ENCODE measurements at places on chromosomes 1 and 21. TPM values are rescaled to one million over a fixed set of nuclear protein-coding genes. Genes with fewer than 3 reads are reported as not detected.

GRCh38 chr1:168170564-168171508, 7.9 kb upstream of the TIPRL start:
- no peak for DNase-seq

DNA sequence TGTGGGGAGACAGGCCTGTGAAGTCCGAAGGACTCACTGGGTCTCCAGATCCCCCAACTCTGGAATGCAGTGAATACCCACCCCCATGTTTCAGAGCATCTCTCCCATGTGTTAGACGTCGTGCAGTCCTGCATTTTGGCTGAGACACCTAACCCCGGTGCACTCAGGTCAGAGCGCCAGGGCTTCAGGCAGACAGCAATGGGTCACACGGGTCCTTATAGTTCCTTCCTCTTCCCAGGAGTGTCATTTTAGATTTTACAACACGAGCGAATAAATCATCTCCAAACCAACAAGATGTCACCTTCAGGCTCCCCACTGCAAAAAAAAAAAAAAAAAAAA, 5.1 kb downstream of the PRRX1 start:
- no peak for DNase-seq

PRSS38 gene
- not detected for polyA plus RNA-seq

DNA sequence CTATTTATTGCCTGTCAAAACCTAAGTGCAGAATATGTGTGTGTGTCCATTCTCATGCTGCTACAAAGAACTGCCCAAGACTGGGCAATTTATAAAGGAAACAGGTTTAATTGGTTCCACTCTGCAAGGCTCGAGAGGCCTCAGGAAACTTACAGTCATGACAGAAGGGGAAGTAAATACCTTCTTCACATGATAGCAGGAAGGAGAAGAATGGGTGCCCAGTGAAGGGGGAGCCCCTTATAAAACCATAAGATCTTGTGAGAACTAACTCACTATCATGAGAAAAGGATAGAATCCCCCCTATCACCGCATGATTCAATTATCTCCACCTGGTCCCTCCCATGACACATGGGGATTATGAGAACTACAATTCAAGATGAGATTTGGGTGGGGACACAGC, 300.7 kb upstream of the SNX7 start:
- DNase-seq = no peak

CLCA1 gene
- polyA plus RNA-seq = not detected

DNA sequence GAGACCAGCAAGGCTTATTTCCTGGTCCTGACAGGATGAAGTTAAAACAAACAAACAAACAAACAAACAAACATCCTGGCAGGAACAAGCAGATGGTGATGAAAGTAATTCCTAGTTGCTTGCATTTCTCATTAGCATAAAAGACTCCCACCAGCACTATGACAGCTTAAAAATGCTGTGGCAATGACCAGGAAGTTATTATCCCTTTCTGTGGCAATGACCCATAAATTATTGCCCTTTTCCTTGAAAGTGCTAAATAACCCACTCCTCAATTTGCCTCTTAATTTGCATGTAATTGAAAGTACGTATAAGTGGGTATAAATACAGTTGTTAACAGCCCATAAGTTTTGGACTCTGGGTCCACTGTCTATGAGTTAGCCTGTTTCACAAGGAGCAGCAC, 727.6 kb upstream of the NEGR1 start:
- DNase-seq = no peak

- no peak for DNase-seq
These were observed 36.8 kb upstream of the SCAF4 start for GRCh38 chr21:31768710-31769109.

- no peak for DNase-seq
These were observed 31.2 kb upstream of the PALMD start for GRCh38 chr1:99614728-99615127.

DNA sequence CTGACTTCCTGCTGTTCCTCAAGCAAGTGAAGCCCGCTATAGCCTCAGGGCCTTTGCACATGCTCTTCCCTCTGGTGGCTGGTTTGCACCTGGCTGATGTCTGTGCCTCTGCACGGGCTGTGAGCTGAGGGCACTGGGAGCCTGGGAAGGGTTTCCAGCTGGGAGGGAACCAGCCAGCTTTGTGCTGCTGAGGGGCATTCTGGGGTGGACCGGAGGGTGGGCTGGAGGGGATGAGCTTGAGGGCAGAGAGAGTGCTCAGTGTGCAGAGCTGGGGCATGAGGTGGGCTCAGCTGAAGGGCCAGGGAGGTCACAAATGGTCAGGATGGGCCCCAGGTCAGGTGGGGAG, 305.7 kb downstream of the MATN1 start:
- no peak for DNase-seq

DNA sequence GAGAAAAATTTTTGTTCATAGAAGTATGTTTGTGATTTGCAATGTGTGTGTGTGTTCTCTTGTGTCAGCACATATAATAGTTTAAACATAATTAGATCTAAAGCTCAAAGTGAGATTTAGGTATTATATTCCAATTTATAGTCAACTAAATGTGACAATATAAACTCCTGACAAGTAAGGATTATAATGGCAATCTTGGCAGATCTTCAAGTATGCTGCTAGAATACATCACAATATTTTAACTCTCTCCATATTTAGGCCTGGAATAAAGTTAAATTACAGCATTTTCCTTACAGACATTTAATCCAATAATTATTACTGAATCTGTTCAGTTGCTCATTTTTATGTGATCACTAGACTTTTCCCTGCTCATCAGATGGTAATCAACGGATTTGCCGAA, 65.8 kb downstream of the LYPLAL1 start:
- DNase-seq = no peak

- no peak for DNase-seq
These were observed 37.9 kb downstream of the SNRPE start for GRCh38 chr1:203899353-203899716.

- no peak for DNase-seq
These were observed 90.8 kb downstream of the USH2A start for GRCh38 chr1:216332462-216332861.

- DNase-seq = no peak
These were observed 6.1 kb downstream of the SLC25A44 start for GRCh38 chr1:156200044-156200443.

- DNase-seq = peak; percentile 65
These were observed 127.4 kb upstream of the DPYD start for GRCh38 chr1:98048244-98048643.

DNA sequence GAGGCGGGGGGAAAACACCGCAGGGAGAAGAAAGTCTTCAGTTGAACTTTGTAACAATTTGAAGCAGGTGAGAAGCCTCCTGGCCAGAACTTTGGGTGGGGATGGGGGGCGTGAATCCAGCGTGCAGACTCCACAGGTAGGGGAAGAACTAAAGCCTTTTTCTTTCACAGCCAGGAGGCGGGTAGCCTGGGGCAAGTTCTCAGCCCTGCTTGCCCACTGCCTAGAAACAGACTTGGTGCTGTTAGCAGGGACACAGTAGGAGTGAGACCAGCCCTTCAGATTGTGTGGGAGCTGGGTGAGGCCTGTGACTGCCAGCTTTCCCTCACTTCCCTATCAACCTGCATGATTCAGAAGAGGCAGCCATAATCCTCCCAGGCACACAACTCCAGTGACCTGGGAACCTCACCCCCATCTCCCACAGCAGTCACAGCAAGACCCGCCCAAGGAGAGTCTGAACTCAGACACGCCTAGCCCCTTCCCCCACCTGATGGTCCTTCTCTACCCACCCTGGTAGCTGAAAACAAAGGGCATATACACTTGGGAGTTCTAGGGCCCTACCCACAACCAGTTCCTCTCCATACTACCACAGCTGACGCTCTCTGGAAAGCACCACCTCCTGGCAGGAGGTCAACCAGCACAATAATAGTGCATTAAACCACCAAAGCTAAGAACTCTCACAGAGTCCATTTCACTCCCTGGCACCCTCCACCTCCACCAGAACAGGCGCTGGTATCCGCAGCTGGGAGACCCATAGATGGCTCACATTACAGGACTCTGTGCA, 83.5 kb upstream of the CDC42BPA start:
- no peak for DNase-seq

DNA sequence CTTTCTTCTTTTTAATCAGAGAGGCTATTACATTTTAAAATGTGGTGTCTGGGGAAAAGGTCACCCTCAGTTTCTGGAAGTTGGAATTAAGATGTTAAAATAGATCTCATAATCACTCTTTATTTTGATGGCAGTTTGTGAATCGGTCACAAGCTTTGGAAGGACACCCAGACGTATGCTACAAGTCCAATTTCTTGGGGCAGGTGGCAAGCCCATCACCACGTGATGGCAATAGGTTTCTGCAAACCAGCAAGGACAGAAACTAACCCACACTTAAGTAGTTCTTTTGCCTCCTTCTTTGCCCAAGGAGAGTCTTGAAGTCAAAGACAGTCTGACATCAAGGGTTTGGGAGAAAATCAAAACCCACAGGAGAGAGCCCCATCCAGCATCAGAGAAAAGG, 72.9 kb downstream of the C1orf87 start:
- DNase-seq = no peak

DNA sequence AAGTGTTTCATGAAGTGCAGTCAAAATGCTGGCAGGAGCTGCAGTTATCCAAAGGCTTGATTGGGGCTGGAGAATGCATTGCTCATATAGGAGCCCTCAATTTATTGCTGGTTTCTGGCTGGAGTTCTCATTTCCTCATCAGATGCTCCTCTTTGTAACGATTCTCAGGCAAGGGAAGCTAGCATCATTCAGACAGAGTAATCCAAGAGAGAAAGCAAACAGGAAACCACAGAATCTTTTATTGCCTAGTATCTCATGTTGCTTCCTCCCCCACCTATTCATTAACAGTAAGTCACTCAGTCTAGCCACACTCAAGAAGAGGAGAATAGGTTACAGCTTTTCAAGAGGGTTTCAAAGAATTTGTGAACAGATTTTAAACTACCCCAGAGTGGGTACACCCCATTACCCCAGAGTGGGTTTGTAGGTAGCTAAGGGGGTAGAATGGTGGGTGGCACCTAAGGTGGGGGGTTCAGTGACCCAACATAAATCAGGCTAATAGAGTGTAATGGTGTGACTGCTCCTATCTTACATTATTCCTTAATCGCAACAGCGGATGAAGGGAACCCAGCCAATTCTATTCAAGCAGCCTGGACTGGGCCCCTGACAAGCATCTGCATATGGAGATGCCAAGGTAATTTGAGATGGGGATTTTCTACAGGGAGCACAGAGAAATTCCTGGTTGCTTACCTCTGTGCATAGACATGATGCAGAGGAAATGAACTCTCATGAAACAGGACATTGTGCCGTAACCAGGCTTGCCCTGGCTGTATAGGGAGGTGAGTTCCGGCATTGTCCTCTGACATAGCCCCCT, 67.1 kb downstream of the KCNJ15 start:
- DNase-seq = no peak

SYCP1 gene
- polyA plus RNA-seq = not detected

ERICH3 gene
- not detected for polyA plus RNA-seq

DMBX1 gene
- polyA plus RNA-seq = not detected

- no peak for DNase-seq
These were observed 1.7 kb downstream of the EXOC8 start for GRCh38 chr1:231335663-231336602.

- DNase-seq = no peak
These were observed 3.2 kb upstream of the TTLL10 start for GRCh38 chr1:1170215-1171091.

OLFML2B gene
- not detected for polyA plus RNA-seq

DNA sequence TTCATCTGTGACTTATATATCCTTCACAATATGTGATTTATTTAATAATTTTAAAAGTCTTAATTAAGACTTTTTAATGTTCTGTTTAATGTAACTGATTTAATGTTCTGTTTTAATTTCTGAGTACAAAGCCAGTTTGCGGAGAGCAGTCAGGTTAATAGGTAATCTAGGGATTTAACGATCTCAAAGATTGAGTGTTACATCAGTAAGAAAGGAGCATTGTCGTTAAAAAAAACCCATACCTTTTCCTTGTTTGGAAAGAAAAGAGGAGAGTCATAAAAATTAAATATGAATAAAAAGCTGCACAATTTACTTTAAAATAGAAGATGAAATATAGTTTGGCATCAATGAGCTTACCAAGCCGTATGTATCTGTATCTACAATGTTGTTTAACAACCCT, 621.4 kb downstream of the KIF26B start:
- DNase-seq = no peak

Measured in immature natural killer cell (primary cell).